Glomerular endothelial cell (primary cell): ENCODE measurements at places on chromosomes 6 and 20. TPM values are rescaled to one million over a fixed set of nuclear protein-coding genes. Genes with fewer than 3 reads are reported as not detected.

GRCh38 chr6:8113131-8113654 is 10.8 kb upstream of the EEF1E1 start:
- no peak for DNase-seq

DNA sequence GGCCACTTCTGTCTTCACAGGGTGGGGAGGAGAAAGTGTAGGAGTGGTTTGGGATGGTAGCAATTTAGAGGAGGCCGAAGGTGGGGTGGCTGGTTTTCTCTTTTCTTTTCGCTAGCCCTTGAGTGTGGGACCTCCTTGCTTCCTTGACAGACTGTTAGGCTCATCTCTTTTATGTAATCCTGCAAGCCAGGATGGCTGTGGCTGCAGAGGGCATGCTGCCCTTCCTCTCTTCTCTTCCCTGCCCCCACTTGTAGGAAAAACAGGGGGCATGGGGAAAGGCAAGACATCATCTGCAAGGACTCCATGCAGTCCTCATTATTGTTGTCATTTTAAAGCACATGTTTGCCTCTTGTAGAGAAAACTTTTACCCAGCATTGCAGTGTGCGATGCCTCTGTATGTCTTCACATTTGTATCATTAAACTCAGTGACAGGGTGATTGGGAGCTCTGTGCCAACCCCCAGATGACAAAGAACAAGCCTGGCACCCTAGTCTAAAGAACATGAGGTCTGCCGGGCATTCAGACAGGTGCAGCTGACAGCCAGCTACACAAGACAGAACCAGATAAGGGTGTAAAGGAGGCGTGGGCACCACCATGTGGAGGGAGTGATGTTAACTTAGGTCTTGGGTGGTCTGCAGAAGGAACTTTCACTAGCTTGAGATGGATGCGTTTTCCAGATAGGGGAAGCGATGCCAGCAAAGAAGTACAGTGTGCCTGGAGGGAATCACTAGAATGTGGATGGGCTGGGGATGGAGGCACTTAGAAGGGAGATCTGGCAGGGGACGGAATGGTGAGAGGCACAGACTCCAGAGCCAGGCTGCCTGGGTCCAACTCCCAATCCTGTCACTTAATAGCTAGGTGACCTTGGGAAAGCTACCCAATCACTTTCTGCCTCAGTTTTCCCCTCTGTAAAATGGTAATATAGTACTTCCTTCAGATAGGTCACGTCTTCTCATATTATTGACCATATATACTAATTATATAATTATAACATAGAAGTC is 207.6 kb downstream of the TBC1D7 start:
- DNase-seq, result no peak

The MYCT1 gene
- total RNA-seq, result 112 and 156 TPM in 2 replicates

GRCh38 chr6:84466511-84466910 is 239.1 kb upstream of the CEP162 start:
- DNase-seq, result no peak
